ENCODE measurements at places on chromosomes 6 and 20. TPM values are rescaled to one million over a fixed set of nuclear protein-coding genes. Genes with fewer than 3 reads are reported as not detected.

- peak; percentile 81 for DNase-seq
These were observed 616 bp downstream of the TUBB start for GRCh38 chr6:30720738-30721197.

DNA sequence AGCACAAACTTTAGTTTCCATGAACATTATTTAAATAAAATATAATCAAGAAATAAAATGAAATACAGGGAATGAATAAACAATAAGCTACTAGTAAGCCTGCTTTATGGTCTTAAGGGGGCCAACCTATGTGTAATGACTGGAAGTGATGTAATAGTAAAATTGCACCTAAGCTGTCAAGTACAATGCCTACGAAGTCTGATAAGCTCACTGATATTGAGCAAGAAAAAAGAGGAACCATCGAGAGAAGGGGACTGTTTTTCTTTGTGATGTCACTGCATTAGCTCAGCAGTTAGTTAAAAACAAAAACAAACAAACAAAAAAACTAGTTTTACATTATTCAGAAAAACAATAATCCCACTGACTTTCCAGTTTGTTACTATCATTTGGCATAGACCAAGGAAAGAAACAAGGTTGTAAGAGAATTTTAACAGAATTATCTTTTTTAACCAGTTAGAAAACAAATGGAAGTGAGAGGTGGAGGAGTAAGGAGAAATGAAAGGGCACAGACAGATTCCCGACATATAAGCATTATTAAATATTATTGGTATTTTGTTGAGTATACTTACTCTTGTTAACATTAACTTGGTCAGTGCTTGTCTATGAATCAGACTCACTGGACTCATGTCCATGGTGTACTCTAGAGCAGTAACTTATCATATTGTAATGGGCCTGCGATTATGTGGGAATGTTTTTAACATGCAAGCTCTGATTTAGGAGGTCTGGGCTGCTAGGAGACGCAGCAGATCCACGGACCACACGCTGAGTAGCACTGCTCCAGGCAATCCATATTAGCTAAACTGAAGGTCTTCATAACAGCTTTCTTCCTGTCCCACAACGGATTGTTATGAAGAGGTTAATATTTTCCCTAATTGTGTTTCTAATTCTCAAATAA is 99.6 kb upstream of the HMGCLL1 start:
- no peak for DNase-seq

- no peak for DNase-seq
These were observed 102.5 kb downstream of the CRYBG1 start for GRCh38 chr6:106462923-106463557.

DNA sequence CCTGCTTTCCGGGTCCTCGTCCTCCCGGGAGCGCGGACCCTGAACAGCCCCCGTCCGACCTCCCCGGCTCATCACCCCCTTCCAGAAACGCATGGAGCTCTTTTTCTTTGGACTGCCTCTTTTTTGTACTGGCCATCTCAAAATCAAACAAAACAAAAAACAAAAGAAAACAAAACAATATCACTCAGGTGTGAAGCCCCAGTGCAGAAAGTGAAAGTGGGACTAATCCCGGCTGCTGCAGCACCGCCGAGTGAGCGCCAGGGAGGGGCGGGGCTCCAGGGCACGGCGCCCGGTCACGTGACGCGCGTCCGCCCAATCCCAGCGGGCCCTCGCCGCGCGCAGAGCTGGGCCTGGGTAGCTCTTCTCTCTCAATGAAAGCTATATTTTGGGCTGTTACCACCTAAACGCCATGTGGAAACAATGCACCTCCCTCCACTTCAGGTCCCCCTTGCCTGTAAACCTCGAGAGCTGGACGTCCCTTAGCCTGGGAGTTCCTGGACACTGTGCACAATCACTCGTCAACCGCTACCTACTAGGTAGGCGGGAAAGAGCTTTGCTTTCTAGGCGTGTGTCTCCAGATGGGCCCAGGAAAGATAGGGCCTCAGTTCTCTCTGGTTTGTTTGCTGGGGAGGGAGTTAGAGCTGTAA is 93.7 kb upstream of the PRDM1 start:
- peak; percentile 94 for DNase-seq

- no peak for DNase-seq
These were observed 44.9 kb downstream of the ISM1 start for GRCh38 chr20:13265941-13266340.

DNA sequence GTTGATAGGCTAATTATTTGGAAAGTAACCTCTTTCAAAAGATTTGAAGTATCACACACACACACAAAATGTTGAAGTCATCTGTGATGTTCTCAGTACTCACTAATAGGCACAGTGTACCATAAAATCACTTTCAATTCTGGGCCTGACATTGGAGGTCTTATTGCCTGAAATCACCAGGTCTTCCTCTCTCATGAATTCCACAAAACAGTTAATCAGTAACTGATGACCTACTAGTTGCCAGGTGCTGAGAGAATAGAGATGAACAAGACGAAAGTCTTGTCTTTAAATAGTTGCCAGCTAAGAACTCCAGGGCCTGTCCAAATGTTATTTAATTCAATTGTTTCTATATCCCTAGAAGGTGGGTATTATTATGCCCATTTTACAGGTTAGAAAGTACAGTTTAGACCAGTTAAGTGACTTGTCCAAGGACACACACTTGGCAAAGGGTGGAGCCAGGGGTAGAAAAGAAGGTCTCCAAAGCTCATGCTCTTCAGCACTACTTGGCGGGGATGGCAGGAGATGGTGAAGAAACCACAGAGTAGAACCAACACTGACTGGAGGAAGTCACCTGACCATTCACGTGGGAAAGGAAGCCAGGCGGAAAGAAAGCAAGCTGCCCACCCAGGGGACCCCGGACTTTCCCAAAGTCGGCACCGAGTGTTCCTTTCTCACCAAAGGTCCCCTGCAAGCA is 116.4 kb downstream of the KIF6 start:
- DNase-seq, result no peak

- no peak for DNase-seq
These were observed 178.1 kb downstream of the BACH2 start for GRCh38 chr6:90118581-90118980.

GRCh38 chr6:28777147-28777461 is 146.7 kb downstream of the TRIM27 start:
- DNase-seq, result peak; percentile 12

DNA sequence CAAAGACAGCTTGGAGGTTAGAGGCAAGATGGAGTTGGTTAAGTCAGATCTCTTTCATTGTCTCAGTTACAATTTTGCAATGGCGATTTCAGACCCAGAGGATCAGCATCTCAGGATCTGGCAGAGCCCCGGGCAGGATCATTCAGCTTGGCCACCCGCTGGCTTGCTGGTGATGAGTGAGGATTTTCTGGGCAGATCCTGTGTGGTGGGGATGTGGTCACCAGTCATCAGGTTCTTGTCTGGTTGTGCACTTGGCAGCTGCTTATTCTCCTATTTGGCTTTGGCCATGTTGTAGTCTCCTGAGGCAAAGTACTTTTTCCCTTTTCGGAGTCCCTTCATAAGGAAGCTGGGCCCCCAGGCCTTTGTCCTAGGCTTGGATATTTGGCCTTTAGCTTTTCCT is 953.9 kb downstream of the KIF16B start:
- DNase-seq, result no peak

DNA sequence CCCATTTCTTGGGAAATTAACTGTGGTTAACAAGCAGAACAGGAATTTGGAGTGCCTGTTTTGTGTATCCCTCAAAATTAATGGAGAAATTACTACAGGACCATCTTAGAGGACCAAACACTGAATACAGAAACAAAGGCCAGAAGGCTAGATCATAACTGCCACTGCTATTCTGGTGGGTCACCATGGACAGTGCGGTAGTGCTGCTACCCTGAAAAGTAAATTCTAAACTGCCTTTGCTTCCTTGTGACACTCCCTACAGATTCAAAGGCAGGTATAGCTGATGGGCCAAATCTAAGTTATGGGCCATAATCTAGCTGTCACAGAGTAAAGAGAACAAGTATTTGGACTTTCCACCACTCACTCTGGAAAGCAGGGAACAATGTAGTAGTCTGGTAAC is 575.8 kb upstream of the ADGRB3 start:
- no peak for DNase-seq

DNA sequence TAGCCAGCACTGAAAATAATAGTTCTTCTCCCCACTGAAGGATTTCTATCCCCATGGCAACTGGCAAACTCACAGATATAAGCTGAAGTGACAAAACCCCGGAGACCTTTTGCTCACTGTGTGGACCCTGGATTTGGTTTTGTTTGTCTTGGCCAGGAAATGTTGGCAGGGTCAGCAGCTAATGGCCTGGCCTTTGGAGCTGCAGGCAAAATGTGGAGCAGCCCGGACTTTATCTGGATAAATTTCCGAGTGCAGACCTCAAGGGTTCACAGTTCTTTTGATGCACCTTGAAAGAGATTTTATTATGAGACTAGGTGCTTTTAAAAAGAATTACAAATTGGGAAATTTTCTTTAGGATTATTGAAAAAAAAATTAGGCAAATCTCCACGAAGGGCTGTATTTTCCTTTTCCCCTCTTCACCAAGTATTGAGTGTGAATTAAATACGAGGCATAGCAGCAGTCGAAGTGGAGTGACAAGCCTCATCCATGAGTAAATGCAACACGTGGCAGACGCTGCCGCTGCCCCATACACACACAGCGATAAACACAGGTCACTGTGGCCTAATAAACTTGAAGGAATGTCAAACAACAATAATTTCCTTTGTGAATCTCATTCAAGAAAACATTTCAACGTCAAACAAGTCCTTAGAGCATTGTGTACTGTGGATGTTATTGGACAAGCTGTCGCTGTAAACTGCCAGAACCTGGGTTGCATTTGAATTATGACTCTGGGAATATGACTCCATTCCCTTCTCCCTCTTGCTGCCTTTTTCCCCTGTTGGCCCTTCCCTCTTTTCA is 35.1 kb upstream of the CCN6 start:
- DNase-seq, result no peak

GRCh38 chr6:10307476-10307875 is 107.4 kb downstream of the TFAP2A start:
- no peak for DNase-seq

DNA sequence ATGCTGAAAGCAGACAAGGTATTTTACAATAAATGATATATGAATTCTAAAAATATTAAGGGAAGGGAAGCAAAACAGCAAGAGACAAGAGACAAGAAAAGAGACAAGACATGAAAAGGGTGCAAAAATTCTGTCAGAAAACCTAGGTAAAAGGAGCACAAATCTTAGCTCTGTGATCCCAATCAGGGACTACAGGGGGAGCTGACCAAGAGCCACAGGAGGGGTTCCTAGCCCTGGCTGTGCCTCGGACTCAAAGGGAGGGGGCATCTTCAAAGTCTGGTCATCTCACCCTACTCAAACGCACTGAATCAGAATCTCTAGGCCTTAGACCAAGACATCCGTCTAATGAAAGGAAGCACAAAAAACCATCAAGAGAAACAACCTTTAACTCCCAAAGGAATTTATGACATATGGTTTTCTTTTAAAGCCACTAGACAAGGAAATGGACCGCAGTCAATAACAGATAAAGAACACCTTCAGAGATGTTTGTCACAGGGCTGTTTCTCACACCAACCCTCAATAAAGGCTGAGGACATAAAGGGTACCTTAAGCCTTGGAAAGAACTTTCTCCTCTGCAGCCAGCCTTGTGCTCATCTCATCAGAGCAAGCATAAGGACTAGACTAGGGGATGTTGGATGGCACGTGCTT is 130.4 kb upstream of the CDYL start:
- DNase-seq, result no peak

VWA7 gene
- 6.0 TPM for polyA plus RNA-seq

BTBD3 gene
- polyA plus RNA-seq, result 2.1 TPM

C6orf141 gene
- polyA plus RNA-seq, result not detected

IRF4 gene
- polyA plus RNA-seq, result 75.7 TPM

Measured in B cell (primary cell).